Stimulated activated CD8-positive, alpha-beta memory T cell treated with anti-CD3 and anti-CD28 coated beads, Interleukin-15, amount 100 ng/mL, for 48 hours (primary cell): ENCODE measurements at places on chromosomes 12 and 14.

GRCh38 chr12:53825246-53826081 lies 73.7 kb upstream of the CISTR start:
- DNase-seq: no peak

- DNase-seq: no peak
These were observed 82.6 kb upstream of the USP44 start for GRCh38 chr12:95633732-95634465.

DNA sequence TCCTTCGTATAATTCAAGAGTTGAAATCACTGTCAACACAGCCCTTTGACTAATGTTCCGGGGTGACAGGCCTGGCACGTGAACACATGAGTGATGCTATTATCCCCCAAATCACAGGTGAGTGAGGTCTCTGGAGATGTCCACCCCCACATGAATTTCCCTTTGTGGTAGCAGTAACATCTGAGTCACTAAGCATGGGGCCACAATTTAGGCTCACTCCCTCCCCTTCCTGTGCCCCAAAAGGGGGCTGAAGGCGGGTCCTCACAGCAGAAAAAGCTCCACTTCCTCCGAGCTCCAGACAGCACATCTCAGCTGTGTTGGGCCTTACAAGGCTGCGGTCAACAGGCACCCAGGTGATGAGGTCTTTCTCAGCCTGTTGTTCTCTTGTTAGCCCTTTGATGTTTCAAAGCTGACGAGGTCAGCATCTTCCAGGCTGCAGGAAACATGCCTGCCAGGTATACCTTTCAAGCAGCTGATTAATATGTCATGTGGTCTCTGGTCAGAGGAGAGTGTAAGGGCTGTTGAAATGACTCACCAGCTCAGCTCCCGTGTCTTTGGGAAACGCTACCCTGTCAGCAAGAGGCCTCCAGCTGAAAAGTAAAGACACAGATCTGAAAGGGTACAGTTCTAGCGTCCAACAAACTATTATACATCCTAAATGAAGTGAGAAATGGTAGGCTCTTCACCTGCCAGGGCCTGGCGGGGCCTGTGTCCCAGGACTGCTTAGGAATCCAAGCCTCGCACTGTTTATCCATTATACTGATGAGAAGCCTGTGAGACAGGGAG lies 107.3 kb downstream of the ZFP36L1 start:
- DNase-seq: peak; percentile 71

- no peak for DNase-seq
These were observed 20.7 kb upstream of the FRMD6 start for GRCh38 chr14:51630987-51631386.

DNA sequence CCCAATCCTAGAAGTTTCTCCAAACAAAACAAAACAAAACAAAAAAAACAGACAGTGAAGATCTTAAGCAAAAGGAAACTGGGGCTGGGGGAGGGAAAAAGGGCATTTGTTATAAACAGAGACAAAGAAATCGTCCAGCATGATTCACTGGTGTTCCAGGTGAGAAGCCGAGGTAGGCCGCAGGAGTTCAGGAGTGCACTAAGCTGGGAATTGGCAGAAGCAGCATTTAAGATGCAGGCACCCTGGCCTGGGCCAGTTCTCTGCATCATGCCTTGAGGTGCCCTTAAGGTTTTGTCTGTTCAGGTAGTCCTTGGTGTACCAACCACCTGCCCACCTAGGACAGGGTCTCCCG lies 11.2 kb downstream of the TBX3 start:
- DNase-seq: no peak

- DNase-seq: no peak
These were observed 93.2 kb downstream of the CHST11 start for GRCh38 chr12:104549815-104550480.

DNA sequence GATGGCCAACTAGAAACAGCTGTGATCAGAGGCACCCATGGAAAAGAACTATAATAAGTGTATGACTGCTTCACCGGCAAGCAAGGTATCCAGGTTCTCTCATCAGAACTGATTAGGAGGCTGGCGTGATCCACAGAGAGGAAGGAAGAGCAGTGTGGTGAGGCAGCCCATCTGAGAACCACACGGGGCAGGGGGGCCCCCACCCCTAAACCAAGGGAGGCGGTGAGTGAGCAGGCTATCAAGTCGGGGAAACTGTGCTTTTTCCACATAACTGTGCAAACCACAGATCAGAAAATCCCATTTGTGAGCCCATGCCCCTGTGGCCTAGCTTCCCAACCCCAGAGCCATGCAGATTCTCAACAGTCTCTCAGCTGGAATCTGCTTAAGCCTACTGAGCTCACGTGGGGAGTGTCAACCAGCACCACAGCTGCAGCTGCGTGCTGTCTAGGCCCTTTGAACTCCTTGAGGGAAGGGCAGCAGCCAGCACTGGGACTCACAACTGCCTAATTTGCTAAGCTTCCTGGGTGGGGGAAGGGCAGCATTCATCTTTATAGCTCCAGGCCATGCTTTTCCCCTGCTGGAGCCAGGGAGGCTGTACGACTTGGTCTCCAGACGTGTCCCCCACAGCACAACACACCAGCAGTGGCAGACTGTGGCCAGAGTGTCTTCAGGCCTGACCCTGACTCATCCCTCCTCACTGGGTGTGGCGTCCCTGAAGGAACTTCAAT lies 444.4 kb upstream of the ATP2B1 start:
- DNase-seq: no peak

- no peak for DNase-seq
These were observed 70.2 kb downstream of the IRF2BPL start for GRCh38 chr14:76958020-76958979.
